ENCODE measurements at places on chromosomes 3 and 15.

DNA sequence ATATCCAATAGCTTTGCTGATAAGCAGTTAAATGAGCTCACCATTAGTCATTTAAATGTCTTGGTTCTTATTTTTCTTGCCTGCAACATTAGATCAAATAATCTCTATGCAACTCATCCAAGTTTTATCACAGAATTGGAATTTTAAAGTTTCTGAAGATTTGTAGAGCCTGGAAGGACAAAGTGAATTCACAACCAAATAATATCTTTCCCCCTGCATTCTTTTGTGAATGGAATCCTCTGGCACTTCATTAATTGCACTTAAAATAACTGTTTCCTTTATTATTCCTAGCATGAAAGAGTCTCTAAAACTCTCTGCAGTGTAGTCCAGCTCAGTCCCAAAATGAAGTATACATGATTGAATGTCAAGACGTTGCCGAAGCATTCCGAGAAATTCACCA lies 345.6 kb upstream of the TGFBR2 start:
- no peak for DNase-seq

GRCh38 chr3:9302425-9303181 lies 53.2 kb upstream of the SRGAP3 start:
- peak; percentile 67 for DNase-seq

DNA sequence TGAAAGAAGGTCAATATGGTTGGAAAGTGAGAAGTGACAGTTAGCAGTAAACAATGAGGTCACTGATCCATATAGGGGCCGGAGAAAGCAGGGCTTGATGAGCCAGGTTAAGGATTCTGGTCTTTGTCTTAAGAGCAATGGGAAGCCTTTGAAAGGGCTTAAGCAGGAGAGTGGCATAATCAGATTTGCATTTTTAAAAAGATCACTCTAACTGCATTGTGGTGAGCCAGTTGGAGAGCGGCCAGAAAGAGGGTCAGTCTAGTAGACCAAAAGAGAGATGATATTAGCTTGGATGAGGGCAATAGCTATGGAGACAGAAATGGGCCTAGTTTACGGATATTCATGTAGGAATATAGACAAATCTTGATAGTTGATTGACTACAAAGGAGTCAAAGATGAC lies 46.6 kb downstream of the CPNE4 start:
- DNase-seq = no peak

DNA sequence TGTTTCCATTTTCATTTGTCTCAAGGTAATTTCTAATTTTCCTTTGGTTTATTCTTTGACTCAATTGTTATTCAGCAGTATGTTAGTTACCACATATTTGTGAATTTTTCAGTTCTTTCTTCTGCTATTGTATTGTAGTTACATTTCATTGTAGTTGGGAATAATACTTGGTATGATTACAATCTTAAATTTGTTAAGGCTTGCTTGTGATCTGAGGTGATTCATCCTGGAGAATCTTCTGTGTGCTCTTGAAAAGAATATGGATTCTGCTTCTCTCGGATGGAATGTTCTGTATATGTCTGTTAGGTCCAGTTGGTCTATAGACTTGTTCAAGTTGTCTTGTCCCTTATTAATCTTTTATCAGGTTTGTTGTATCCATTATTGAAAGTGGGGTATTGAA lies 63.4 kb upstream of the VEPH1 start:
- no peak for DNase-seq

GRCh38 chr3:55630280-55630920 lies 143.3 kb upstream of the WNT5A start:
- no peak for DNase-seq

GRCh38 chr15:76330080-76330680 lies 6.4 kb upstream of the ISL2 start:
- DNase-seq = no peak

Data from T-helper 9 cell (primary cell).